Naive thymus-derived CD8-positive, alpha-beta T cell (primary cell): ENCODE measurements at places on chromosomes 1 and 21.

DNA sequence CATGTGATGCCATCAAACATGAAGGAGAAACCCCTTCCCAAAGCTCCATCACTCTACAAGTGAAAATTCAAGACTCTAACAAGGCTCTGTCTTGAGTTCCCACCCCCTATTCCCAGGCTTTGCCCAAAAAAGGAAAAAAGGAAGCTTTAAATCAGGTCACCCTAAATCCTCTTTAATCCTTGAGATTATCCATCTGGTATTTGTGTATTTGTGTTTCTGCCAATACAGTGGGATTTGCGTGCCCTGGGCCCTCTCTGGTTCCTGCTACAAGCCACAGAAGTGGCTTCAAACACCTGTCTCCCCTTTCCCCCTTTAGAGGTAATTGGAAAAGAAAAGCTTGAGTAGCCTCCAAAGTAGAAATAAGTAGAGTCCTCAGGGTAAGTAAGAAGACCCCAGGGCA, 120.4 kb downstream of the EDEM3 start:
- no peaks in the 10 kb centered on the region for H3K27me3 ChIP-seq
- no peak overlapping the region for H3K27ac ChIP-seq
- DNase-seq: no peak
- H3K36me3 ChIP-seq: no peaks in the 10 kb centered on the region

DNA sequence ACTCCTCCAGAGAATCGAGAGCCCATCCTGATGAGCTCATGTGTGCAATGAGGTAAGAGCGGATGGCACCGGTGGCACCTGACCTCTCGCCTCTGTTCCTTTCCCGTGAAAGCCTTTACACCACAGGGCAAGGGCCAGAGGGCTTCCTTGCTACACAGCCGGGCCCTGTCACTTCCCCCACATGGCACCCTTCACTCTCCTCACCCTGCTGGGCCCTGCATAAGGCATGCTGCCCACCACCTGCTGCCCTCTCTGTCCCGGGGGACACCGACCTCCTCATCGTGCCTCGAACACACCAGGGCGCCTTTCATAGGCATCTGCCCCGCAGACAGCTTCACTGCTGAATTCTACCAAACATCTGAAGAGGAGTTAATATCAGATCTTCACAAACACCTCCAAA, 45.1 kb upstream of the C1orf174 start:
- H3K27me3 ChIP-seq: no peaks in the 10 kb centered on the region
- DNase-seq: no peak

GRCh38 chr1:169117014-169117413, 10.5 kb downstream of the ATP1B1 start:
- H3K27ac ChIP-seq: no peak overlapping the region
- no peaks in the 10 kb centered on the region for H3K36me3 ChIP-seq
- no peak overlapping the region for H3K4me3 ChIP-seq
- no peaks in the 10 kb centered on the region for H3K4me1 ChIP-seq
- H3K27me3 ChIP-seq: no peaks in the 10 kb centered on the region

- no peaks in the 10 kb centered on the region for H3K4me1 ChIP-seq
- H3K4me3 ChIP-seq: no peak overlapping the region
- no peak overlapping the region for H3K27ac ChIP-seq
- no peaks in the 10 kb centered on the region for H3K27me3 ChIP-seq
- no peak for DNase-seq
- H3K36me3 ChIP-seq: no peaks in the 10 kb centered on the region
These were observed 58.6 kb upstream of the ZNF281 start for GRCh38 chr1:200468264-200469001.

GRCh38 chr1:44524655-44525500, 119.8 kb downstream of the RNF220 start:
- H3K27me3 ChIP-seq: no peaks in the 10 kb centered on the region
- H3K36me3 ChIP-seq: no peaks in the 10 kb centered on the region
- no peak for DNase-seq
- no peaks in the 10 kb centered on the region for H3K4me1 ChIP-seq

DNA sequence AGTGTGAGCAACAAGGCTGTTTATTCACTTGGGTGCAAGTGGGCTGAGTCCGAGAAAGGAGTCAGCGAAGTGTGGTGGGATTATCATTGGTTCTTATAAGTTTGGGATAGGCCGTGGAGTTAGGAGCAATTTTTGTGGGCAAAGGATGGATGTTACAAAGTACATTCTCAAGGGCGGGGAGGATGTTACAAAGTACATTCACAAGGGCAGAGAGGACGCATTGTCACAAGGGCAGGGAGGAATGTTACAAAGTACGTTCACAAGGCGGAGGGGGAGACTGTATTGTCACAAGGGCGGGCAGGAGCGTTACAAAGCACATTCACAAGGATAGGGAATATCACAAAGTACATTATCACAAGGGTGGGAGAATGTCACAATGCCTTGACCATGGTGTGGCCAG, 5.2 kb upstream of the TMEM183A start:
- no peak overlapping the region for H3K27ac ChIP-seq
- no peaks in the 10 kb centered on the region for H3K36me3 ChIP-seq
- peaks cover 5% of the 10 kb centered on the region for H3K27me3 ChIP-seq
- no peak overlapping the region for H3K4me3 ChIP-seq
- no peak for DNase-seq
- H3K4me1 ChIP-seq: peaks cover 6% of the 10 kb centered on the region
